ENCODE measurements at places on chromosomes 2 and 18. TPM values are rescaled to one million over a fixed set of nuclear protein-coding genes. Genes with fewer than 3 reads are reported as not detected.
A peak's percentile ranks its signal among the peaks of the same experiment; 100 is the strongest.

DNA sequence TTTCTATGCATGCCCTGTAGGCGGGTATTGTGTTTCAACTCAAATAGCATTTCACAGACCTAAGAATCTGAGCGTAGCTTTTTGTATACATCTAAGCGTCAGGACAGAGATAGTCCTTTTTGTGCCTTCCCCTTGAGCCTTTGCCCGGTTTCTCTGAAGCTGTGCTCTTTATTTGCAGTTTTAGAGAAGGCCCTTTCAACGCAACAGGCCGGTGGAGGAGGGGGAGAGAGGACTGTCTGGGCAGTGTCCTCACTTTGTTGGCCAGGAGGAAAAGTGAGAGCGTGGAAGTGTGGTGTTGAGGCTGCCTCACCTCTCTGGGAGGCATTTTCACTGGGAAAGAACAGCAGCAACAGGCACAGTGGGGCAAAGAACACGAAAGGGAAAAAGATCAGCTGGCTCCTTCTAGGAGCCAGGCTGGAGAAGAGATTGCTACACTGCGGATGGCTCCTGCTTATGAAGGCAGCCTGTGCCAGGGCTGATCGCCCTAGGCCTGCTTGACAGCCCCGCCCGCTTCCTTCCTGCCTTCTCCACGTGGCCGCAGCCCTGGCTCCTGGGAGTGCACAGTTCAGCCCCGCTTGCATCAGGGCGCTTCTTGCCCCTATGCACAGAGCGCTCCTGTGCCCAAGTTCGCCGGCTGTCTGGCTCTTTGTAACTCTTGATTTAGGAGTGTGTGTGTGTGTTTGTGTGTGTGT, 195.6 kb upstream of the POU3F3 start:
- DNase-seq, result peak; percentile 3

DNA sequence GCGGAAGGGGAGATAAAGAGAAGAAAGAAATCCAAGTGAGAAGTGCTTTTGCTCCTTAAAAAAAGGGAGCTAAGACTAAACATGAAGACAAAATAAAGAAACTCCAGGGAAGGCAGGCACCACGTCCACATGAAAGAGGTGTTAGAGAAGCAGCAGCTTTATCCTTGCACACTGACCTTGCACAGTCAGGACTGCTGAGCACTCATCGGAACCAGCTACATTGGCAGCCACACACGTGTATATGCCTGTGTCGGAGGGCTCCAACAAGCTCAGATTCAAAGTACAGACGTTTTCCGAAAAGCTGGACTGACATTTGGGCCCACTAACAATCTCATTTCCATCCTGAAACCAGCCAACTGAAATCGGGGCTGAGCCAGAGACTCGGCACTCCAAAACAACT, 88.2 kb downstream of the TTN start:
- DNase-seq, result no peak

GRCh38 chr2:171763602-171764001, 76.3 kb downstream of the DYNC1I2 start:
- DNase-seq, result no peak

DNA sequence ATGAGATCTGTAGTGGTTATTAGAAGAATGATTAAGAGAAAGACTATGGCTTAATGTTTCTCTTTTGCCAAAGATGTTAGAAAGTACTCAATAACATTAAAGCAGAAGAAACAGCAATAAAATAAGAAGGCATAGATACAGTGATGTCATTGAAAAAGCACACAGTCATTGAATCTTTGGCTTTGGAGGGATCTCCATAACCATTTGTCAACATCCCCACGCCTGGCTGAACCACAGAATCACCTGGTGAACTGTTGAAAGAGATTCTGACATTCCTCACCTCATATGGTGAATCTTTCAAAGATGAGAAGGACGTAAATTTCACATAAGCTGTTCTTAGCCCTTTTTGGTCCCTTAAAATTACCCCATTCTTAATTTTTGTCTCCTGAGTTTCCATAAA, 324.6 kb upstream of the NRP2 start:
- DNase-seq, result no peak

The PCARE gene
- total RNA-seq, result 1.5 TPM

DNA sequence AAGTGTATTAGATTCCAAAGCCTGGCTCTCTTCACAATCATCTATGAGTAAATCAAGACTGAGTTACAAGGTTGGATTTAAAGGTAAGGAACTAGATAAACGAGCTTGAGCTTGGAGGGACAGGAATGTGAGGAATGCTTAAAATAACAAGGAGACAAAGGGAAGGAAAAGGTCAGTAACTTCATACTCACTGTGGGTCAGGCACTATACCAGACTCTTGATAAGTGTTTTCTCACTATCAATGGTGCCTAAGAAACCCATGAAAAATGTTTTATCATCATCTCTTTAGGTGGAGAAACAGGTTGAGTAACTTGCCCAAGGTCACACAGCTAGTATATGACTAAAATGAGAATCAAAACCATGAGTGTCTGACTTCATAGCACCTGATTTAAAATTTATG, 212.1 kb downstream of the CDH2 start:
- no peak for DNase-seq

DNA sequence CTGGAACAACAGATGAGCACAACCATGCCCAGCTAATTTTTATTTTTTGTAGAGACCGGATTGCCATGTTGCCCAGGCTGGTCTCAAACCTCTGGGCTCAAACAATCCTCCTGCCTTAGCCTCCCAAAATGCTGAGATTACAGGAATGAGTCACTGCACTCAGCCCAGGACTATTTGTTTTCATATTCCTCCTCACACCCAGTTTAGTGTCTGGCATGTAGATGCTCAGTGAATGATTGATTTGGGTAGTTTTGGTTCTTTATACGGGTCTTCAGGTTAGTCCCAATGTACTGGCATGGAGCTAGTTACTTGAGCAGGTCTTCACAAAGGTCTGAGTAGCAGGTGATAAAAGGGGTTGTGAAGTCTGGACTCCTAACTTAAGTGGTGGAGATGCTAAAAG, 6.2 kb downstream of the EIF2B4 start:
- no peak for DNase-seq

GRCh38 chr2:5569256-5569655, 122.9 kb upstream of the SOX11 start:
- no peak for DNase-seq

The TMEM247 gene
- total RNA-seq, result not detected

The CDK15 gene
- total RNA-seq, result 0.18 TPM

DNA sequence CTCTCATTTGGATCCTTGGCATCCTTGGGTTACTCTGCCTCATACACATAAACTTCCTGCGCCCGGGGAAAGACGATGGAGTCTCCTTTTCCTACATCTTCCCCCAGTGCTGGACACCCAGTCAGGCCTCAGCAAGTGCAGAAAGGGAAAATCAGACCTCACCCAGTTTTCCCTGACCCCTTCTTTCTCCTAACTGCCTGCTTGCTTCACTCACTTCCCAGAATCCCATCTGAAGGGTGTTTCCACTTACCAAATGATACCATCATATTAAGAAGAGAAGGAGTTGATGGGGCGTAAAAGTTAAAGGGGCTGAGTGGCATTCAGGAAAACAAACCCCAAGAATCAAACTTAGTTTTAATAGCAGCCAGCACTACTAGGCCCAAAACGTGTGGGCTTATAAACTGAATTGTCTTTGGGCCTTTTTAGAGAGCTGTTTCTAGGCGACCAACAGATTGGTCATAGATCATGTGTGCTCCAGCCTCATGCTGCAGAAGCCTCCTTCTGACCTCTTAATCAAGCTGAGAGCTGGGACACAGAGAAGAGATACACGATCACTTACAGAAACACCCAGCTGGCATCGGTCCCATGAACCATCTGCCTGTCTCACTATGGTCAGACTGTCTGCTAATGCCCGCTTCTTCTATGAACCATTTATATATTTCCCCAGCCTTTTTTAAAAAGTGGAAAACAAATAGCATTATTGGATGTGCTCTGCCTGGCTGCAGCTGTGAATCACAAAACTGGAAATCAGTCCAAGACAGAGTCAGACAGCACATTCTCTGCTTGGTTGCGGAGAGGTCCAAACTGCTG, 165.7 kb upstream of the SLC14A2 start:
- peak; percentile 70 for DNase-seq

The EN1 gene
- total RNA-seq, result 5.4 TPM

DNA sequence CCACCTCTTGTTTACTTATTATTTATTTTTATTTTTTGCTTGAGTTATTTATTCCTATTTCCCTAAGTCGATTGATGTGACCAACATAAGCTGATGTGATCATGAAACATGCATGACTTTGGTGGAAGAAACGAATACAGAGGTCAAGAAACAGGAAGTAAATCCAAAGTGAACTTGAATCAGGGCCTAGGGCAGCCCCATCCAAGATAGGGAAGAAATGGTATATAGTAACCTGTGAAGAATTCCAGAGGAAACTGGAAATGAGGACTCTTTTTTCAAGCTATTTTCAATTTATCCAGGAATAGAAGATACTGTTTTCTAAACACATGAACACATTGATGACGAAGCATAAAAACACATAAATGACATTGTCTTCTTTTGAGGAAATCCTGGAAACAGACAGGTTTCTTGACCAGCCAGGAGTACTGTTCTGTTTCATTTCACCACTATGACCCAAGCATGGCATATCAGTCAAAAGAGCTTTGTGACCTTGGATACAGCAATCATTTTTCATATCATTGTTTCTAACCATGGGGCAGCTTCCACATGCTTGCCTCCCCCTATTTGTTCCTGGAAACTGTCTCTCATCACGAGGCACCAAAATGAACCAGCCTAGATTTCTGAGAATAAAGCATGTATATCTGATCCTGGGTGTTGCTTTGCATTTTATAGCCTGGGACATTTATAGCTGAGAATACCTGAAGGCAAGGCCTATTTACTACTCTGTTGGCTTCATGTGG, 9.1 kb upstream of the LCLAT1 start:
- DNase-seq, result no peak

DNA sequence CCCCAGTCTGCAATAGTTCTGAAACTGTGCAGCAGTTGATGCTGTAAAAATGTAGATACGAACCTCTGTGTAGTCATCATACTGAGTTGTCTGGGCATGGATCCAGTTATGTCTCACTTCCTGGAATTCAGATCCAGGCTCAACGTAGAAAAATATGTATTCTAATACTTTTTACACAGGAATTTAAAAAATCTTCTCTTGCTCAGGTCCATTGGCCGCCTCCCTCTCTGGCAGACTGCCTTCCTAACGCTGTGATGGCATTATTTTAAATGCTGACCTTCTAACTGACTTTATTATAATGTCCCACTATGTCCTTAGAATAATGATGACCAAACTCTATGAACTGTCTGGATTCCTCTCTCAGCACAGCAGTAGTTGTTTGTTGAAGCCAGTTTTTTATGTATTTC, 119.6 kb downstream of the FEZ2 start:
- DNase-seq, result no peak

DNA sequence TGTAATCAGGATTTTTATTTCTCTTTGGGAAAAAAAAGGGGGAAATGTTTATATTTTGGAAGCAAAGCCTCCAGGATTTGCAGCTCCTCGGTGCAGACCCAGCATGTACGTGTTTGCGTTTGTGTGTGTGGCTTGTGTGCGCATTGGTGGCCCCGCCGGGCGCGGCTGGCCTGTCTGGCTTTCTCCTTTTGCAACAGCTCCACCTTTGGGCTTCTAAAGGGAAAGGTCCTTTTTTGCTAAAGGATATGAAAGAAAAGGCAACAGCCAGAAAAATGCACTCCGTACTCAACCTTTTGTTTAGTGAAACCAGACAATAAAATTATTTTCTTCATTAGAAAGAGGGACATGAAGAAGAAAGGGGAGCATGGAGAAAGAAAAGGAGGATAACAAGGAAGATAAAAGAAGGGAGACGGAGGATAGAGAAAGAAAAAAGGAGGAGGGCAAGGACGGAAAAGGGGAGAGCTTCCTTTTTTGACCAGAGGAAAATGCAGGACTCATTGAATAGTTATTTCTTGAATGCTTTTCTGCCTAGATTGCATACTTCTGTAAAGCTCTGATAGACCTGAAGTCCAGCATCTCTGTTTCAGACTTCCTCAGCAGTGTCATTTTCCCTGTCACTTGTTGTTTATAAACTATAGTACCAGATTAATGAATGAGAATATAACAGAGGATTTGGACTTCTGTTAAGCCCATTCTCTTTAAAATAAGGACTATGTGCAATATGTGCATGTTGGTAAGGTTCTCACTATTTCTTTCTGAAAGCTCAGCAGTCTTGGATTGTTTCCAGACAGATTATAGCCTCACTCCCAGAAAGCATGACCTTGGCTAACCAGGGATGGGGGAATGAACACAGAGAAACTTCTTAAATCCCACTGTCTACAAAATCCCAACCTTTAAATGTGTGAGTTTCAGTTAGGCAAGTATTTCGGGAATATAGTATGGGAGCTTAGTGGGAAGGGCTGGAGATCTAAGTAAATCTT, 563.1 kb upstream of the PIK3C3 start:
- DNase-seq, result peak; percentile 34
